ENCODE measurements at places on chromosomes 4 and X.

GRCh38 chr4:175421506-175421905 lies 390.6 kb downstream of the GPM6A start:
- DNase-seq = no peak

DNA sequence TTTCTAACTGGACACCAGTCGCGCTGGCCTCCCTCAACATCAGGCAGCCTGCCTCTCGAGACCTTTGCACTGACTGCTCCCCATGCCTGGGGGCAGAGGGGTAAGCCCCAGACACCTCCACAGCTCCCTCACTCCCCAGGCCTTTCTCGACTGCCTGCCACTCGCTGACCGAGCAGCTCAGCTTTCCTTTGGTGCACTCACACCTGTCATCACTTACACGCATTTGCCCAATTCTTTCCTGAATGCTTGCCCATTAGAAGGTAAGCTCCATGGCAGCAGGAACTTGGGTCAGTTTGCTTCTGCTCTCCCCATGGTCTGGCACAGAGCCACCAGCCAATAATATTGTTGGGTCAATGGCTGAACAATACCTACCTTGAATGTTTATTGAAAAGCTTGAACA lies 32.2 kb upstream of the PROM1 start:
- DNase-seq = peak; percentile 72

GRCh38 chrX:40266490-40267333 lies 169.0 kb upstream of the BCOR start:
- DNase-seq = peak; percentile 51

DNA sequence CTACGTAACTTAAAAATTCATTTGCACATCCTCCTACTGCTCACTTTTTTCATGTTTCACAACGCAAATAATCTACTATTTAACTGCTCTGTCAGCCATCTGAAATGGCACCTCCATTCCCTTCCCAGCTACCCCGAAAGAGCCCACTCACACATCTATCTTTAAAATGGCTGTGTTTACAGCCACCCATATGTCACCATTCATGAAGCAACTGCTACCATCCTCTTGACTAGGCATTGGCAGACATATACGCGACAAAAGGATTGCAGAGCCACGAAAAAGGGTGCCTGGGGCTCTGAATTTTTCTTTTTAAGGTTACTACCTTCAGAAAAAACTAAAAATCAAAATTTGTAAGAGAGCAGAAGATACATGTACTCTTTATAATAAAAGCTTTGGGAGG lies 11.5 kb downstream of the SH3RF1 start:
- DNase-seq = no peak

DNA sequence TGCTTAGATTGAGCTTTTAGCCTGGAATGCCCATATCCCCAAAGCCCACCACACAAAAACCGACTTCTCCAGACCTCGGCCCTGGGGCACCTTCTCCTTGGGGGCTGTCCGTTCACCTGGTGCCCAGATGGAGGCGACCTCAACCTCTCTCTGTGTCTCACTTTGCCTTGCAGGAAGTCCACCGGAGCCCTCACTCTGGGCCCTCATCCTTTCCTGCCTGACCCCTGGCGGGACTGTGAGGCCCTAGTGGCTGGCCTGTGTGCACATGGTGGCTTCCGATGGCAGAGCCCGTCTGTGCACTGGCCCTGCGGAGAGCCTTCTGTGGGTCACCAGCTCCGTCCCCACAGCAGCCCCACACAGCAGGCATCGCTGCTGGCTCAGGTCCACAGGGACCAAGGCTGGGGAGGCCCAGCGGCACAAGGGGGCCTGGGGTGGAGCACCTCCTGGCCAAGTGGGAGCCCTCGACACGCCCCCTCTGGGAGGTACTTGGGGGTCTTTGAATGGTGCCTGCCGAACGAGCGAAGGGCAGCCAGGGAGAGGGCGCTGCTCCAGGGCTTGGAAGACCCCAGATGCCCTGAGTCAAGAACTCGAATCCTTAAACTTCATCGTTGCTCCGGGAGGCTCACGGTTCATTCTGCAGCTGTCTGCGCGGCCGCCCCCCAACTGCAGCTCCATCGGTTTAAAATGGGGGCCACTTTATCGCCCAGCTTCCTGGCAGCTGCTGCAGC lies 97.2 kb upstream of the ADRA2C start:
- DNase-seq = no peak

- DNase-seq = peak; percentile 20
Observed at GRCh38 chrX:118807151-118808017, 16.2 kb upstream of the ZCCHC12 start.

- DNase-seq = peak; percentile 62
Observed at GRCh38 chr4:110198435-110199416, at the start of gene ELOVL6. Gene ELOVL6 (minus strand): TSS chr4:110198615. CDS start chr4:110198335, 280 bp downstream.

- DNase-seq = no peak
Observed at GRCh38 chrX:19964017-19964710, 26.7 kb downstream of the BCLAF3 start.

- DNase-seq = peak; percentile 25
Observed at GRCh38 chr4:139901531-139902320, 236.1 kb downstream of the MGST2 start.

GRCh38 chr4:8557151-8558076 lies 22.8 kb upstream of the GPR78 start:
- no peak for DNase-seq

DNA sequence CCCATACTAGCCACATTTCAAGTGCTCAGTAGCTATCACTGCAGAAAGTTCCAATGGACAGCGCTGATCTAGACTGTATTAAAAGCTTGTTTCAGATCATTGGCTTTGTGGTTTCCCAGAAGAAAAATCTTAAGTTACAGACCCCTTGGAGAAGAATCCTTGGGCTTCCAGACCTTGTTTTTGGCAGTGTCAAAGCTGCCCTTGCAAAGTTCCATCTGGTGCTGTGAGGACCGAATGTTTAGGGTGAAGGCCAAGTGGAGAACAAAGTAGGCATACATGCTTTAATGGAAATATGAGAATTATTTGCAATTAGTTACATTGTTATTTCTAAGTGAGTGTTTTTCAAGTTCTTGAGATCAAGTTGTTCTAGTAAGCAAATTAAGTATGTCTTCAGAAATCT lies 144.7 kb downstream of the FRMPD4 start:
- DNase-seq = no peak

DNA sequence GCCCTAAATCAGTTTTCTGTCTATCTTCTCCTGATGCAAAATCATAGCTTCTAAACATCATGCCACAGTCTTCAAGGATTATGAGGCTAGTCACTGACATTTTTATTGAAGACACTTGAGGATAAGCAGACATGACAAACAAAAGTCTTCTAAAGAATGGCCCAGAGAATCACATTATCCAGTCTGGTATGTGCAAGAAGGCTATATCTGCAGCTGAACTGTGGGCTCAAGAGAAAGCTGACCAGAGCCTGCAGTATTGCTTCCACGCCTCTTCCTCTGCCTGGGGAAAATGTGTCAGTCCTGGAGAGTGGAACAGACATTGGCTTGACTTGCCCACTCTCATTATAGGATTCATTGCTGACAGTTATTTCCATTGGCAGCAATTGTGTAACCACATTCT lies 553.5 kb downstream of the SPOCK3 start:
- no peak for DNase-seq

- no peak for DNase-seq
Observed at GRCh38 chrX:151904989-151905388, 7.7 kb upstream of the MAGEA4 start.

GRCh38 chr4:102633100-102633499 lies 127.7 kb downstream of the MANBA start:
- no peak for DNase-seq

- no peak for DNase-seq
Observed at GRCh38 chr4:5863461-5864113, 29.3 kb downstream of the CRMP1 start.
